Cardiac septum (tissue), 1 donor: ENCODE measurements at places on chromosomes 1 and 21. TPM values are rescaled to one million over a fixed set of nuclear protein-coding genes. Genes with fewer than 3 reads are reported as not detected.

The OR2AK2 gene
- total RNA-seq, result not detected

DNA sequence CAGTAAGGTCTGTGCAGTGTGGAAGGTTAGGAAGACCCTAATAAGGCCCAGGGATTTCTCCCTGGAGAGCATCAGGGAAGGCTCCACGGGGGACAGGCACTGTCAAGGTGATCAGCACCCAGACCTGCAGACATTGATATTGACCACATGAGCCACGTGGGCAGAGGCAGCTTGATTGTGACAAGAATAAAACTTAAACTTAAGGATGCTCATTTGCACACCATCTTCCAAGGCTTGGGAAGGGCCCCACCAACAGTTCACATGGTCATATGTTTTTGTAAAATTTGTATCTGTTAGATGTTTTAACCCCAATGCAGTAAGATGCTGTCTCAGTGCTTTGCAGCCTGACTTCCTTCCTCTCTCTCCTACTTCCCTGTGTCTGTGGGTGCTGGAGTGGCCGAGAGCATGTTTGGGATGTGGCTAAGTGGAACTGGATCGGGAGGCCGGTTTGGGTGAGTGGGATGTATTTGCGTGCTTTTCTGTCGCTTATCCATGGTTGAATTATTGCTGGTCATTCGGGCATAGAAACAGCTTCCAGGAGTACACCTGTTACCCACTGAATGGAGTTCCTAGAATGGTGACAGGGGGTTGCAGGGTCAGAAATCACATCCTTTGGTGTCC, 49.8 kb upstream of the OLIG2 start:
- DNase-seq, result no peak

- no peak for DNase-seq
Observed at GRCh38 chr1:78060857-78061563, 15.2 kb downstream of the GIPC2 start.

GRCh38 chr1:35164893-35165292, 28.1 kb downstream of the SFPQ start:
- DNase-seq, result no peak

The PIAS3 gene
- total RNA-seq, result 19.7 TPM

GRCh38 chr1:116664978-116665371, 2.6 kb downstream of the IGSF3 start:
- DNase-seq, result no peak

- DNase-seq, result no peak
Observed at GRCh38 chr1:206798384-206798996, 26.2 kb upstream of the IL10 start.

The ACOT11 gene
- total RNA-seq, result 44.1 TPM

The TMEM79 gene
- 2.2 TPM for total RNA-seq

The ZSWIM5 gene
- total RNA-seq, result 1.5 TPM

- no peak for DNase-seq
Observed at GRCh38 chr1:205492201-205492667, 12.2 kb upstream of the CDK18 start.

The LRRIQ3 gene
- 0.43 TPM for total RNA-seq

GRCh38 chr1:4422504-4423289, 231.7 kb upstream of the AJAP1 start:
- DNase-seq, result no peak

The IL24 gene
- not detected for total RNA-seq

DNA sequence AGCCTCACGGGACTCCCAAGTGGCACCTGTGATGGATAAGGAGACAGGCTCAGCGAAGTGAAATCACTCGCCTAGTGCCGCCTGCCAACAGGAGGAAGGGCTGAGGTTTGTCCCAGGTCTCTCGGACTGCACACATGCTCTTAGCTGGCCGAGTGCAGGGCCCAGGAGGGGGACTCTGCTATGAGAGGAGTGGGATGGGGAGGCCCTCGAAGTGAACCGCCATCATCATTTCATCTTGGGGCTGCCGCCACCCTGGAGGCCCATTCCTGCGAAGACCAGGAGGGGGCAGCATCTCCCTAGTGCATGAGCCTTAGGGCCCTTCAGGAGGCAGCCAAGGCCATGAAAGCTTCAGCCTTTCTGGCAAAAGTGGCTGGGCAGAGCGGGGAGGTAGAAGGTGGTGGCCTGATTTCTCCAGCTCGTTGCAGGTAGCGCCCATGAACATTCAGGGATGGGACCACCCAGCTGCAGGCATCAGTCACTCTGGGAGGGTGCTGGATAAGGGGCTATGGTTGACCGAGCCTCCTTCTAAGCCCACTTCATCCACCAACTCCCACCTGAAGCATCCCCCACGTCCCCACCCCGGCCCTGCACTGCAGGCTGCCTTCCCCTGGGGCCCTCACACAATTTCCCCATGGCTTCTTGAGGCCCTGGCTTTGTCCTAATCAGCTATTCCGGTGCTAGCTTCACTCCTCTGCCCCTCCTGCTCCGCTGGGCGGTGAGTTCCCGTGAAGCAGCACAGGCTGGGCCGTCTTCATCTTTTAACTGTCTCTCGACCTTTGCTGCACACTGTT, 17.2 kb upstream of the RASSF5 start:
- DNase-seq, result peak; percentile 88

DNA sequence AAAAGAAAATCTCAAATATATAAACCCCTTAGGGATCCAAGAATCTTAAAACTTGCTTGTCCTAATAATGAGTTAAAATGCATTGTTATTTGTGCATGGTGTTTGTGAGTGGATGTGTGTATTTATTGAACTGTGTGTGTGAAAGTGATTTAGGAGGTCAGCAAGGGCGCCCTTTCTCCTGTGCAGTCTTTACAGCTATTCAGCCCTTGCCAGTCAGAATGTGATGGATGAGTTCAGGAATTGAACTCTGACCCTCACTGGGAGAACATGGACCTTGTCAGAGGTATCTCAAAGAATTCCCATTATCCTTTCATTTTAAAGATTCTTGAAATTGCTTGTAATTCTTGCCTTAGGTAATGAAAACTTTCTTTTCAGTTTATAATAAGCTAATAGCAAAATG, 493.0 kb upstream of the ADGRL4 start:
- DNase-seq, result no peak

DNA sequence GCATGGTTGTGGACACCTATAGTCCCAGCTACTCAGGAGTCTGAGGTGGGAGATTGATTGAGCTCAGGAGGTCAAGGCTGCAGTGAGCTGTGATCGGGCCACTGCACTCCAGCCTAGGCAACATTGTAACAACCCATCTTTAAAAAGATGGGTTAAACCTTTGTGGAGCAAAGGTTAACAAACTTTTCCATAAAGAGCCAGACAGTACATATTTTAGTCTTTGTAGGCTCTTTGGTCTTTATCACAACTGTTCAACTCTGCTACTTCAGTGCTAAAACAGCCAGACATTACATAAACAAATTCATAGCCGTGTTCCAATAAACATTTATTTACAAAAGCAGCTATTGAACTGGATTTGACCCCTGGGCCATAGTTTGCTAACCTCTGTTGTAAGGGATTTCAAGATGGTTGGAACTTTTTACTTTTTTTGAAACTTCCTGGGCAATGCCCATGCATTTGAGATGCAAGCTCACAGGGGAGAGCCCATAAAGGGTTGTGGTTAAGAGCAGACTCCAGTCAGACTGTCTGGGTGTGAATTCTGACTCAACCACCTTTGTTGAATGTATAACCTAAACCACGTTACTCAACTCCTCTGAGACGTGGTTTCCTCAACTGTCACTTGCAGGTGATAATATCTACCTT, 10.8 kb downstream of the INAVA start:
- no peak for DNase-seq

GRCh38 chr21:35345954-35346353, 296.9 kb upstream of the RUNX1 start:
- no peak for DNase-seq

DNA sequence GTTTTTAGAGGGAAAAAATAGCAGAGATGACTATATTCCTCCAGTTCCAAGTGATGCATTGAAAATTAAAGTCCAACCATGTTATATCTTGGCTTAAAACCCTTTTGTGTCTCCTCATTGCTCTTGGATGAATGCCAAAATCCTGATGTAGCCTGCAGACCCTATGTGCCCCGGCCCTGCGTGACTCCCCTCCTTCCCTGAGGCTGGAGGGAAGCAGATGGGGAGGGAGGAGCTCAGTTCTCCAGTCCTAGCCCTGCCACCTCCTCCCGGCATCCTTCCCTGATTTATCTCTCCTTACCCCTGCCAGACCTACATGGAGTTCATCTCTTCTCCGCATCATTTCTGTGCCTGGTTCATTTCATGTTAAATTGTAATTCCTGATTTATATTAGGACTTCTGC, 397.4 kb downstream of the PTPRU start:
- DNase-seq, result no peak

- no peak for DNase-seq
Observed at GRCh38 chr21:32173121-32173724, 105.6 kb downstream of the MIS18A start.

DNA sequence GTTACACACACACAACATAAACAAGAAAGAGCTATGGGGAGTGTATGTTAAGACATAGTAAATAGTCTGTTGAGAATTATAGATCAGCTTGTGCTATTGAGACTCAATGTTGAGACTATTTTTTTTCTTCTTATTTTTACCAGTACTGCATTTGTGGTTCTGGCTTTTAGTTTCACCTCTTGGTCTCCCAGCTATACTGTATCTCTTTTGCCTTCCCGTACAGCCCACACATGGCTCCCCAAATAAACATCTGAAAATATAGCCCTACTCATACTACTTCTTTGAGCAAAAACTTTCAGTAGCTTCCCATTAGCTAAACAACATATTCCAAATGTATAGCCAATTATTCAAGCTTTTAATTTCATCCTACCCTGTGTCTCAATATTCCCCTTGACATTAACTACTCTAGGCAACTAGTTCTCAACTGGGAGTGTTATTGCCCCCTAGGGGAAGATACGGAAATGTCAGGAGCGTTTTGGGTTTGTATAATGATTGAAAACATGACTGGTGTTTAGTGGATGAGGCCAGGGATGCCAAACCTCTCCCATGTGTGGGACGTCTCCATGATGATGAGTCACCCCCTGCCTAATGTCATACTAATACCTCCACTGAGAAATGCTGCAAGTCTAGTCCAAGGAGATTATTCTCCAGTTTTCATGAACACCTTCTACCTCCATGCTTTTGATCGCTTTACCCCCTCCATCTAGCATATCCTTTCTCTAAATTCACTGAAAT, 6.8 kb downstream of the RPE65 start:
- DNase-seq, result no peak

The SPRR4 gene
- total RNA-seq, result not detected

- DNase-seq, result no peak
Observed at GRCh38 chr1:230730977-230731376, 16.2 kb upstream of the CAPN9 start.

GRCh38 chr1:118381197-118381869, 196.3 kb upstream of the SPAG17 start:
- no peak for DNase-seq

The FNDC10 gene
- total RNA-seq, result 1.7 TPM

The CYP4Z1 gene
- not detected for total RNA-seq

- no peak for DNase-seq
Observed at GRCh38 chr1:33842348-33842747, 21.5 kb upstream of the HMGB4 start.
